Activated T-cell treated with anti-CD3 and anti-CD28 coated beads for 1 hour (primary cell): ENCODE measurements at places on chromosomes 16 and 17.

DNA sequence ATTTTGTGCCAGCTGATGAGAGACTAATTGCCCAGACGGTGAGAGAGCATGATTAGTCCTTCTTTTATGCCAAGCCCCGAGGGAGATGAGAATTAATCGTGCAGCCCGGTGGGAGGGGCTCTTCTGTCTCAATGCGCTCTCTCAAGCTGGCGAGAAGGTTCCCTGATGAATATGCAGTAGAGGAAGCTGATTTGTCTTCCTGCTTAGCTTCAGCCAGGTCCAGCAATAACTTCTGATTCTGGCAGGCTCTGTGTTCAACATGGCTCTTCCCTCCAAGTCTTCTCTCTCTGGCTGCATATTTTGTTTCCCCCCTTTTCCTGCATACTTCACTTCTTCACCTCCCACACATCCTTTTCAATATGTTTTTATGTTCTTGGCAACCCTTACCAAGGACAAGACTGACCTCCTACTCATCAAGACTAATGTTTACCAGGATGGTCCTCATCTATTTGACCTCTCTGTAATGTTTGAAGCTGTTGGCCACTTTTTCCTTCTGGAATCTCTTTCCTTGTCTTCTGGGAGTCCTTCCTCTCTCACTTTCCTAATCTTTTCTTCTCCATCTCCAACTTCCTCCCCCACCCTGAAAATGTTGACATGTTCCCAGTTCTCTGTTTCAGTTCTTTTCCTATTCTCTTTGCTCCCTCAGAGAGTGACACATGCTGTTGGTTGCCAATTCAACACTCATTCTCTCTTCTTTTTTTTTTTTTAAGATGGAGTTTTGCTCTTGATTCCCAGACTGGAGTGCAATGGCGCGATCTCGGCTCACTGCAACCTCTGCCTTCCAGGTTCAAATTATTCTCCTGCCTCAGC lies 33.1 kb downstream of the ARL4D start:
- DNase-seq, result no peak

DNA sequence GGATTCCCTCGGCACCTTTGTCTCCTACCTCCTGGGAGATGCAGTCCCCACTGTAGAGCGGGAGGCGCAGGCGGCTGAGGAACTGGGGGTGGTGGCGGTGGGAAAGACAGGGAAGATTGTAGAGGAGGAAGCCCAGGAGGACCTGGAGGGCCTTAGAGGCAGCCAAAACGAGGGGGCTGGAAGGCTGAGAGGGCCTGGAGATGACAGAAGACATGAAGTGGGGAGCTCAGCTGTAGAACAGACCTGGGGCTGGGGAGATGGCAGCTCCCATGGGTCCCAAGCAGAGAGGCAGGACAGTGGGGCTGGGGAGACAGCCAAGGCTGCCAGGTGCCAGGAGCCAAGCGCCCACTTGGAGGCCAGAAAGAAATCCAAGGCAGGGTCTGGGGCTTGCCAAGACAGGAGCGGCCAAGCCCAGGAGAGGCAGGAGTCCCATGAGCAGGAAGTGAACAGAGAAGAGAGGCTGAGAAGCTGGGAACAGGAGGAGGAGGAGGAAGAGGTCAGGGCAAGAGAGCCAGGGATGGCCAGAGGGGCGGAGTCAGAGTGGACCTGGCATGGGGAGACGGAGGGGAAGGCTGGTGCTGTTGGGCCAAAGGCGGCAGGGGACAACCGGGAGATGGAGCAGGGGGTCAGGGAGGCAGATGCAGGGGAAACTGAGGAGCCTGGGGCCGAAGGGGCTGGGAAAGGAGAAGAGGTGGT lies 803 bp downstream of the APOBR start:
- DNase-seq, result no peak

- DNase-seq, result no peak
These were observed 198.3 kb upstream of the KCNJ16 start for GRCh38 chr17:69876757-69877156.

DNA sequence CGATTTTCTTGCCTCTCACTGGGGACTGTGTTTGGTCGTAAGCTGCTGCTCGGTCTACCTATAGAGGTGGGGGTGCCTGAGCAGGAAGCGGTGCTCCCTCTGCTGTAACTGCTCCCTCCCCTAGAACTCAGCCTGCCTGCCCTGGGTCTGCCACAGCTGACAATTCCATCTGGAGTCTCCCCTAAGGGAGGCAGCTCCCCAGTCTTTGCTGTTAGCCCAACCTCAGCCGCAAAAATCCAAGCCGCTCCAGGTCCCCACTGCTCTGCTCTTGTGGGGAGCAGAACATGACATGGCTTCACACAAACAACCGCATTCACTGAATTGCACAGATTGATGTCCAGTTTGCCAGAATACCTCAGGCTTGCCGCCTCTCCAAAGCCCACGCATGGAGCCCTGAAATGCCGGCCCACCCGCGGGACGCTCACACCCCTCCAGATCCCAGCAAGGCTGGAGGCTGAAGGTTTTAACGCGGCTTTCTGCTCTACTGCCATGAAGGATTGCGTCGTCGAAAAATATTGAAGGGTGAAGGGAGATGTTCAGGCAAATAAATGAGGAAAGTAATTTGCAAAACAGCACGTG lies 221.5 kb upstream of the FOXF1 start:
- no peak for DNase-seq
